ENCODE measurements at places on chromosomes 4 and X. TPM values are rescaled to one million over a fixed set of nuclear protein-coding genes. Genes with fewer than 3 reads are reported as not detected.

The TMEM165 gene
- 188 TPM for total RNA-seq

- DNase-seq = peak; percentile 21
These were observed 546.6 kb downstream of the PCDH18 start for GRCh38 chr4:136985683-136986082.

GRCh38 chrX:150736475-150736874 lies 43.3 kb downstream of the MTMR1 start:
- DNase-seq = no peak

DNA sequence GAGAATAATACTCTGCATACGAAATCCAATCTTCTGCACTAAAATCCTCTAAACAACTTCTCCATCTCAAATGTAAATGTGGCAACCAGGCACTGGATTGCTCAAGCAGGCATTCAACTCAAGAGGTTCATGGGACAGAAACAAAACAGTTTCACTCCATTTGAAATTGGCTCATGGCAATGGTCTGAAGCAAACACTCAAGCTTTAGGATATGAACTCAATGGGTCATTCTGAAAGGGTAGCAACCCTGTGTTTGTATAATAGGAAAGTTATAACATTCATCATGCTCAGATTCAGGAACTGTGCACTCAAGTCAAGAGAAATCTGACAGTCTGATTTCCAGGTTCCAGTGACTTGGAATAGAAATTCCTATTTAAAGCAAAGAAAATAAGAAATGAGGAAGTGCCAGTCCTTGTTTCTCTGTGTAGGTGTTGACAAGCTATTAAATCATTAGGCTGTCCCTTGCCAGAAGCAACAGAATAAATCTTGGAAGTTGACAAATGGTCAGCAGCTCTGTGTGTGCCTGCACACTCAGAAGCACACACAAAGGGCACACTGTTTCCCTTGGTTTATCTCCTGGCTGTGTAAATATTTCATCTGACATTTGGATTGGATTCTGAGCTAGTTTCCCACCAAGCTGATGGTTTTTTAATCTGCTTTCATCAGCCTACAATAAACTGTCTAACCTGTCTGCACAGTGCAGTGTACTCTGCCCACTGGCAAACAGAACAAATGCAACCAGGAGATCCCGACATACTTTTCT lies 75.9 kb upstream of the CITED1 start:
- DNase-seq = peak; percentile 42

DNA sequence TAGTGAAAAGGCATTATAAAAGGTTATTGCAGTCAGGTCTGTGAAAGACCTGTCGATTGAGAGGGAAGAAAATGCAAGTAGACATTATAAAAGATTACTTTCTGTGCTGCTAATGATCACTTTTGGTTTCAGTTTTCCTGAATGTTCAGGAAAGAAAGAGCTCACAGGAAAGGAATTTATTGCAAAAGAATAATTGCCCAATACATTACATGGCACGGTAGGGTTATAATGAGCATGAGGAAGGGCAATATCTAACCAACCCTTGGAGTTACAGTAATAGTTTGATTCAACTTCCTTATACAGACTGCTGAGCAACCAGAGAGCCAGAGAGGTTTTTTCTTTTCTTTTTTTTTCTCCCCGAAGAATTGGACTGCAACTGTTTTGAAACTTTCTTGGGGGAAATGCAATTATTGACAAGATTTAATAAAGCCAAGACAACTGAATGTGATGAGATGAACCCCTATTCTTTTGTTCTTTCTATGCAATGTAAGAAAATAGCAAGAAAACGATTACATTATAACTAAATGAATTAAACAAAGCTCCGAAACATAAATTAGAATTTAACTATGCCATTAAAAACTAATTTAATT lies 247.0 kb downstream of the C4orf33 start:
- peak; percentile 97 for DNase-seq

The DNAAF6 gene
- total RNA-seq = not detected

DNA sequence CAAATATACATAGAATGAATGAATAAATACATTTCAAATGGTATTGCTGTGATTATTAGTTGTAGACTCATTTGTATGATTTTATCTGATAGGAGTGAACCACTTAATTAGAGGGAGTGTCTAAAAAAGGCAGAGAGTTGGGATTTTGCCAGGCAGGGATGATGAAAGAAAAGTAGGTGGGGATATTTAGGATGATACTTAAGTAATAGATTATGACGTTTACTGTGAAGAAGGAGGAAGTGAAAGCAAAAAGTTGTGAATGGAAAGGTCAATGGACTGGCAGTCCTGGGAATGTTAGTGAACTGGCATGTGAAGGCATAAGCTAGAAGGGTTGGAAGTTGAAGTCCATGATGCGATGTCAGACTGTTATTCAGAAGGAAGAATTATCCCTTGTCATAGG lies 917.1 kb downstream of the RAPGEF2 start:
- no peak for DNase-seq

The FABP2 gene
- under 0.01 TPM for total RNA-seq

DNA sequence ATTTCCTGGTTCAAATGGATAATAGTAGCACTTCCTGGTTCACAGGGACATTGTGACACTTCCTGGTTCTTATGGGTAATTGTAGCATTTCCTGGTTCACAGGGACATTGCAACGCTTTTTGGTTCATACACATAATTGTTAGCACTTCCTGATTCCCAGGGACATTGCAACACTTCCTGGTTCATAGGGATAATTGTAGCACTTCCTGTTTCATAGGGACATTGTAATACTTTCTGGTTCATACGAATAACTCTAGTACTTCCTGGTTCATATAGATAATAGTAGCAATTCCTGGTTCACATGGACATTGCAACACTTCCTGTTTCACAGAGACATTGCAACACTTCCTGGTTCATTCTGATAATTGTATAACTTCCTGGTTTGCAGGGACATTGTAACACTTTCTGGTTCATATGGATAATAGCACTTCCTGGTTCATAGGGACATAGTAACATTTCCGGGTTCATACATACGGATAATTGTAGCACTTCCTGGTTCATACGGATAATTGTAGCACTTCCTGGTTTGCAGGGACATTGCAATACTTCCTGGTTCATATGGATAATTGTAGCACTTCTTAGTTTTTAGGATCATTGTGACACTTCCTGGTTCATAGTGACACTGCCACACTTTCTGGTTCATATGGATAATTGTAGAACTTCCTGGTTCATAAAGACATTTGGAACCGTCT lies 61.6 kb upstream of the CD99 start:
- no peak for DNase-seq

The PDLIM3 gene
- total RNA-seq = 6.1 TPM

DNA sequence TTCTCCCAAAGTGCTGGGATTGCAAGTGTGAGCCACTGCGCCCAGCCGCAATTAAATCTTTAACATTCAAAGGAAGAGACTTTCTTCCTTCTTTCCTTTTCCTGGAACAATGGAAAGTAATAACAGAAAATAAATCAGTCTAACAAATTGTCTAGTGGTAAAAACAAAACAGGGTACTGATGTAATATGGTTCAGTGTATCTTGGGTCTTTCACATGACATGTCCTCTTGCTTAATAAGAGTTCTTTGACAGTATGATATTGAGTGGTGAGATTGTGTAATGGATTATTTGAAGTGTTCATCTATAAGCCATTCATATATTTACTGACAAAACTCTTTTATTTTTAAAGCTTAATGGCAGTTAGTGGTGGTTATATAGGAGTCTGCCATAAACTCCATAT lies 256.6 kb downstream of the SPRY1 start:
- DNase-seq = no peak

- no peak for DNase-seq
These were observed 9.8 kb upstream of the FRAS1 start for GRCh38 chr4:78047366-78047765.

- DNase-seq = peak; percentile 10
These were observed 92.5 kb upstream of the EDA2R start for GRCh38 chrX:66731398-66731797.

DNA sequence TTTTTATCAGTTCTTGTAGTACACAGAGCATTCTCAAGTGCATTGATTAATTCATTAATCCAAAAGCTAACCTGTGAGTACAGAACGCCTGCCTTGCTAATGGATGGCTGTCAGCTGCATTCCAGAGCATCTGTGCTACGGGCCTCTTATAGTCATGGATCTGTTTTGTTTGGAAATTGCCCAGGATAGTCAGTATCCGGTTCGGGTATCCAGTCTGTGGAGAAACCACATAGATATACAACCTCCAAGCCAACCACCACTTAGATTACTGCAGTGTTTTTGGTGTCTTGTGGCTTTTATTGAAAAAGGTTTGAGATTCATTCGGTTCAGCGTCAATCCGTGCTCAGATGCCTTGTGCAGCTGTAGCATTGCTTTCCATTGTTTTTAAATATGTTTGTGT lies 4.0 kb downstream of the LAP3 start:
- DNase-seq = no peak

DNA sequence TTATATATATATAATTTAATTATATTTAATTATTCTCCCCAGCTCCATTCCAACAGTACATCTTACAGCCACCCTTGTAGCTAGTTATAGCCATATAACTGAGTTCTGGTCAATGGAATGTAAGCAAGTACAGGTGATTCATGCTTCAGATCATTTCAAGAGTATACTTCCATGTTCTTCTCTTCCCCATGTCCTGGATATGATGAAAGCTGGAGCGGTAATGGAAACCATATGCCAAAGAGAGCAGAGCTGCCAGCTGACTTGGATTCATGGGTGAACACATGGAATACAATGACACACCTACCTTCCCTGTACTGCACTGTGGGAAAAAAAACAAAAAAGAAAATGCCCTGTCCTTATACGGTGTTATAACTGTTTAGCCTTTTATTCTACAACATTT lies 17.5 kb upstream of the CORIN start:
- no peak for DNase-seq

The UGT2B15 gene
- total RNA-seq = 0.10 TPM

DNA sequence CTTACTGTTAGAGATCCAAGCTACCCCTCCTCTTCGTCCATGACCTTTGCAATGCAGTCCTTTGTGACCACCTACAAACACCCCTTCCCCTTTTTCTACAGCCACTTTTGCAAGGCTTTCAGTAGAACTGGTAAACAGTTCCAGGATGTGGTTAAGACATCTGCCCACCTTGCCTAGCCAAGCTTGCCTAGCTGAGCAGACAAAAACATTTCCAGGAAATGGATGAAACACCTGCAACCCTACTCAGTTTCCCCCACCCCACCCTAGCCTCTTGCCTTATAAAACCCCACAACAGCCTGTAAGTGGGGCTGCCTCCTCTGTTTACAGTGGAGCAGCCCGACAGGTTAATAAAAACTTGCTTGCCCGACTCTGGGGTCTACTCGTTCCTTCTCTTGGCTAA lies 133.8 kb downstream of the ZC4H2 start:
- DNase-seq = no peak

Data from renal cortical epithelial cell (primary cell).